ENCODE measurements at places on chromosomes 11 and 22. TPM values are rescaled to one million over a fixed set of nuclear protein-coding genes. Genes with fewer than 3 reads are reported as not detected.
A peak's percentile ranks its signal among the peaks of the same experiment; 100 is the strongest.

MEI1 gene
- total RNA-seq, result not detected

EXPH5 gene
- total RNA-seq, result 2.7 TPM

C11orf87 gene
- 0.02 TPM for total RNA-seq

ZNF280B gene
- total RNA-seq, result 3.1 TPM

OR51E2 gene
- total RNA-seq, result not detected

RFPL2 gene
- total RNA-seq, result not detected

GRCh38 chr11:75280770-75281468 lies 40.3 kb downstream of the TPBGL start:
- no peak for DNase-seq

- DNase-seq, result peak; percentile 15
These were observed 36.3 kb downstream of the BCR start for GRCh38 chr22:23216461-23217170.

GRCh38 chr22:50035131-50035881 lies 22.7 kb upstream of the IL17REL start:
- no peak for DNase-seq

- no peak for DNase-seq
These were observed 40.7 kb downstream of the ZNF202 start for GRCh38 chr11:123700772-123701171.

- DNase-seq, result no peak
These were observed 79.7 kb upstream of the C11orf87 start for GRCh38 chr11:109342261-109342660.

DNA sequence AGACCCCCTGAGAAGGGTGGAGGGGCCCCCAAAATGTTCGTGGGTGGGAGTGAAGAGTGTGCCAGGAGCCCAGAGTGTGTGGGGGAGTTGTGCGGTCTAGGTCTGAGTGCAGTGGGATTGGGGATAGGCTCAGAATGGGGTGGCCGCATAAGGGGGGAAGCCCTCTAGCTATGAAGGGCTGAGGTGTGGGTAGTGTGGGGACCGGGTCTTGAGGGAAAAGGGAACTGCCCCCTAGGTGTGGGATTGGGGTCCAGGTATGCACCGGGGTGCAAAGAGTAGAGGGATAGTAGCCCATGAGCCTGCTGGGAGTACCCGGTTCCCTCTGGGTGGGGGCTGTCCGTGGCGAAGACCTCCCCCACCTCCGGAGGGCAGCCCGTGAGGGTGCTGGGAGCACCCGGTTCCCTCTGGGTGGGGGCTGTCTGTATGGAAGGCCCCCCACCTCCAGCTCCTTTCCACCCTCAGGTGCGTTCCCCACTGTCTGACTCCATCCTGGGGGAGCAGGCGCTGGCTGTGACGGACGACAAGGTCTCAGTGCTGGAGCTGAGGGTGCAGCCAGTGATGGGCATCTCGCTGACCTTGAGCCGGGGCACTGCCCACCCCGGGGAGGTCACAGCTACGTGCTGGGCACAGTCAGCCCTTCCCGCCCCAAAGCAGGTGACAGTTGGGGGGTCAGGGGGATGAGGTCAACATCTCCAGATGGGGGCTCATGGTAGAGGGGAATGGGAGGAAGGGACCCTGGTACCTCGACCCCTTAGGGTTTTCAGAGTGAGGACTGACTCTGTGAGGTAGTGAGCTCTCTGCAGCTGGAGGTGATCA lies 10.7 kb downstream of the TMEM132A start:
- DNase-seq, result no peak

DNA sequence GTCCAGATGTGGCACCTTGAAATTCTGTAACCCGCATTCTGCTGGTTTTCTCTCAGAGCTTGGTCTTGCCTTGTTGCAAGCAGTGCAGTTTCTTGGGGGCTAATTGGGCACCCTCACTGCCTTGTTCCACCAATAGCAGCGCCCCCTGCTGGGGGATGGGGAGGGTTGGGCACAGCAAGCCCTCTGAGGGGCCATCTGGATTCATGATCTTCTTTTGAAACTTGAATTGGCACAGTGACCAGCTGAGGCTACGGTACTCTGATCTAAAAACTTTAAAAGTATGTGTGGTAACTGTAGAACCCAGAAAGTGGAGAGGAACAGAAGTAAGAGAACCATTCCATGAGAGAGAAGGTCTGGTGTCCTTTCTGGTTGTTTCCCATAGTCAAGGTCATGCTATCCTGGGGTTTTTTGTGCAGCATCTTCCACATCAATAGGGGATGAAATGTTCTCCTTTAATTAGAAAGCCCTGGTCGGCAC lies 64.2 kb downstream of the MED15 start:
- DNase-seq, result no peak

- no peak for DNase-seq
These were observed 224.6 kb upstream of the PLET1 start for GRCh38 chr11:112485280-112485679.

DNA sequence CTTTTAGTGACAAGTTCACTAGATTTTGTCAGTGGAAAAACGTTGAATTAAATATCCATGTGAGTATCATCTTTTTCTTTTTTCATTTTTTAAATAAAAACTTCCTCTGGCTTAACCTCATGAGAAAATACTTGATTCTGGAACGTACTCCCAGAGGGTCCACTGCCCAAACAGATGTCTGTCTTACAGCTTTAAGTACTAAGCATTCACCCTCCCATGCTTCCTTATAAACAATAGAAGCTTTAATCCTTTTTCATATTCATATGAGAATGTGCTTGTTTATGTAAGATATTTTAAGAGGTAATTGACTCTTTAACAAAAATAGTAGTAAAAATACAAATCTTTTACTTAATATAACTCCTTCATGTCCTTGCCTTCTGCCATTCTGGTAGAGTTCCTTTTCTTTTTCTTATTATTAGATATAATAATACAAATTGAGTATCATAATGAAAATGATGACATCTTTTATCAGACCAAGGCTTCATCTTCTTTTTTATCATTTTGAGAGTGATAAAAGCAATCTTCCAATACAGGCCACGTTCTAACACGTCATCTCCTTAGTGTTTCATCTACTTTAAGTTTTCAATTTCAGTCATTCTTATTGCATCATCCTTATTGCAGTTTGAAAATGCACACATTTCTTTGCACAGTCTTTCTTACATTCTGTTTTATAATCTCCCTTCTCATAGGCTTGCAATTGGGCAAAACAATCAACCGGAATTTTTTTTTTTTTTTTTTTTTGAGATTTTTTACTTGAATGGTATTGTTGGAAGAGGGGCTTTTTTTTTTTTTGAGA lies 69.5 kb upstream of the MYO18B start:
- no peak for DNase-seq

GRCh38 chr22:43293655-43294392 lies 49.3 kb downstream of the SCUBE1 start:
- DNase-seq, result peak; percentile 95

- no peak for DNase-seq
These were observed 59.0 kb downstream of the LRP5 start for GRCh38 chr11:68371171-68372041.

- DNase-seq, result peak; percentile 93
These were observed 46.9 kb downstream of the MICAL2 start for GRCh38 chr11:12157241-12157661.

- DNase-seq, result peak; percentile 92
These were observed 48.6 kb downstream of the MTNR1B start for GRCh38 chr11:93017821-93018690.

GRCh38 chr11:11968511-11969280 lies 39.7 kb downstream of the DKK3 start:
- no peak for DNase-seq

DNA sequence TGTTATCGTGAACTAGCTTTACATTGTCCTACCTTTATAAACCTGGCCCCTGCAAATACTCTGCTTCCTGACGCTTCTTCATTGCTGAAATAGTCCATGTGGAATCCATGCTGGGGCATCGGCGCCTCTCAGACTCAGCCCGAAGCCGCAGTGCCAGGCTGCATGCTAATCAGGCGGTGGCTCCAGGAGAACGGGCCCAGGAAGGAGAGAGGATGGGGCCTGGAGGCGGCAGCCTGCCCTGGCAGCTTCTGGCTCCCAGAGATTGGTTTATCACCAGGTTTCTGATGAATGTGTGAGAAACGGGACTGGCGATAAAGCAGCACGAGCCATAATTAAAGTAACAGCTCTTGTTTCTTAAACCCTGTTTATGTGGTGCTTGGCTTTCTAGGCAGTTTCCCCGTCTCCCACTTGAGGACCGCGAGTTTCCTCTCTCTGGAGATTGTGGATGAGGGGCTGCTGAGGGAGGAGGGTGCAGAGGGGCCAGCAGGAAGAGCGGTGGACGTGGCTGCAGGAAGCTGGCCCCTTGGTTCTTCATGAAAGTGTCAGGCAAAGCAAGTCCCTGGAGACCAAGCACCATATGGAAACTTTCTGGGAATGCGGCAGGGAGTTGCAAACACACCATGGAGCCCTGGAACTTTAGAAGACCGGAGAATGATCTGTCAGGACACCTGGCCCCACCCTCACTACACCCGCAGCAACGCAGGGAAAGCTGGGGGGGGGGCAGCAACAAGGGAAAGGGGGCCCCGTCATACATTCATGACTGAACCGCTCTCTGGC lies 93.4 kb downstream of the NTM start:
- DNase-seq, result no peak

GRCh38 chr22:29041408-29041807 lies 20.2 kb downstream of the C22orf31 start:
- peak; percentile 74 for DNase-seq

GRCh38 chr11:85133636-85134035 lies 493.5 kb downstream of the DLG2 start:
- no peak for DNase-seq

DNA sequence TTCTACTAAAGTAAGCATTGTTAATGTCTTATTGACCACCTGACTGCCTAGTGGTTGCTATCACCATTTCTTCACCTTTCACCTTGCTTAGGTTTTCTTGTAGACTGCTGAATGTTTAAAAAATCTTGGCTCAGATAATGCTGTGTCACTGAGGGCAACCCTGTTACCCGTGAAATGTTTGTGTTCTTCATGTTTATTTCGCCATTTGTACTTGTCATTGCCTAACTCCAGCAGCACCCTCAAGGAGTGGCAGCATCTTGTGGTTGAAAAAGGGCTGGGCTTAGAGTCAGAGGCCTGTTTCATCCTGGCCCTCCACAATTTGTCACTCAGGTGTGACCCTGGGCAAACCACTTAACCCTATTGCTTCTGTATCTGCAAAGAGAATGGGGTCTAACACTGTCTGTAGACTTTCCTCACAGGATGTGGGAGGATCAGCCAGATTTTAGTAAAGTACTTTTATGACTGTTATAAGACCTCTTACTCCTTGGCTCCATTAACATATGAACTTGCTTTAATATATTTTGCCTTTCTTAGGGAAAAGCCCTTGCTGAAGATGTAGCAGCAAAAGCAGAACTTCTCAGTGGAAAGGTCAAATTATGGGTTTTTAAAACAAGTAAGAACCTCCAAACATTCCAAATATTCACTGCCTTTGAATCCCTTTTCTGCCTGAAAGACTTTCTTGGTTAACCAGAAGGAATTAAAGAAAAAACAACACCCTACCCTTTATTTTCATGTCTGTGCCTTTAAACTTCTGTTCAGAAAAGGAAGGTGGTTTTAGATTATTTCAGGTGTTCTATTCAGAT lies 154.5 kb upstream of the C11orf87 start:
- peak; percentile 20 for DNase-seq

DNA sequence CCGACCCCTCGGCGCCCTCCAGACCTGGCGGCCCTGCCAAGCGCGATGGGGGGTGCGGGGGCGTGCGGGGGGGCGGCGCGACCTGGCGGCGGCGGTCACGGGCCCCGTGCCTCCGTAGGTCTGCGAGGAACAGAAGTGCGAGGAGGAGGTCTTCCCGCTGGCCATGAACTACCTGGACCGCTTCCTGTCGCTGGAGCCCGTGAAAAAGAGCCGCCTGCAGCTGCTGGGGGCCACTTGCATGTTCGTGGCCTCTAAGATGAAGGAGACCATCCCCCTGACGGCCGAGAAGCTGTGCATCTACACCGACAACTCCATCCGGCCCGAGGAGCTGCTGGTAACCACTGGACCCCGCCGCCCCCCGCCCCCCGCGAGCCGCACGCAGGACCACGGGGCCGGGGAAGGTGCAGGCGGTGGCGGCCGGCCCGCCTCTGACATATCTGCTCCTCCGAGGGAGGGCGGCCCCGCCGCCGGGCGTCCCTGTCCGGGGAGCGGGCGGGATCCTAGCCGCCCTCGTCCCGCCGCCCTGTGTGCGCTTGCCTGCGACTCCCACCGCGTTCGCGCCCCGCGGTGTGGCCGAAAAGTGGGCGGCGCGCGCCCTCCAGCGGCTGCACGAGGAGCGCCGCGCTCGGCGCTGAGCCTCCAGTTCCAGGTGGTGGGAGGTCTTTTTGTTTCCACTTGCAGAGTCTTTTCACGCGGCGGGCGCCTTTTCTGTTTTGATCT lies 2.1 kb downstream of the CCND1 start:
- DNase-seq, result peak; percentile 74

DNA sequence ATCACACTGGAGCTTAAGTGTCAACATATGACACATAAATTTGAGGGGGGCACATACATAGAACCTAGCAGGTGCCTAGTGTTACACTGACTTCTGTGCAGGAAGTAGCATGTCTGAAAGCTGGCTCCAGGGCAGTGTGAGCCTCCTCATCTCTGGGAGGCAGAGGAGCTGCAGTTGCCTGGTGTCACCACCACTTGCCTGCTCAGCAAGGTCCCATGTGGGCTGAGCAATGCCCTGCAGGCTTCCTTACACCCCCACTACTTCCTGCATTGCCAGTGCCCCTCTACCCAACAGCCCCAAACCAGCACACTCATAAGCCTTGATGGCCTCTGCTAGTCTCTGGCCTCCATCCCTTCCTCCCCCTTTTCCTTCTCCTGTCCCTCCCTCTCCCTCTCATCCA lies 165.8 kb downstream of the BUD13 start:
- no peak for DNase-seq

DNA sequence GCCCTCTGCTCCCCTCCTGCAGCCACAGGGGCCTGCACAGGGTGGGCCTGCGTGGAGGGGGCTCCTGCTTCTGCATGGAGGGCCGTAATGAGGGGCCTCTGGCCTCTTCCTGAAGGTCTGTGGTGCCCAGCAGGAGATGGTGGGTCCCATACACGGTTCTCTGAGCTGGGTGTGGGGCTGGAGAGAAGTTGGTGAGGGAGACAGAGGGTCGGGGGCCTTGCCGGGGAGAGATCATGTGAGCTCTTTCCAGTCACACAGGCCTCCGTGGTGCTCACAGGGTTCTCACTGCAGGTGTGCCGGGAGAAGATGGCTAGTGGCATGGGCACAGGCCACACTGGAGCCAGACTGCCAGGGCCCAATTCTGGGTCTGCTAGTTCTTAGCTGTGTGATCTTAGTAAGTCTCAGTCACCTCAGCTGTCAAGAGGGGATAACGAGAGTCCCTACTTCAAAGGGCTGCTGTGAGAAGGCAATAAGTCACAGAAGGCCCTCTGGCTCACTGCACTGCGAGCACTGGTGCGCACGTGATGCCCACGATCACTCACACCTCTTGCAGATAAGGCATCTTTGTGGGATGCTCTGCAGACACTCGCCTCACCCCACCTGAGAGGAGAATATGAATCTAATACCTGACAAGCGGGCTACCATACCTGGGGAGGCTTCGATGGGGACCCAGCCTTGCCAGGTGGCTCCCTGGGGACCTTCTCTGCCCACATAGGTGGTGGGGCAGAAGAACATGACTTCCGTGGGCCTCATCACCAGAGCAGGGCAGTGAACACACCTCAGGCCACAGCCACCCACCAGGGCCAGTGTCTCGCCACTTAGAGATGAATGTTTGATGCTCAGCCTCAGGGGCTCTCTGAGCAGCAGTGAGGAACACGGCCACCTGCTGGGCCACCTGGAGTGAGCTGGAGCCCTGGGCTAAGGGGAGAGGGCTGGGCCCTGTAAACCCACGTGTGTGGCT lies 14.5 kb downstream of the KCNC1 start:
- DNase-seq, result no peak
